SK-N-MC (cell line): ENCODE measurements at places on chromosomes 7 and 10.

DNA sequence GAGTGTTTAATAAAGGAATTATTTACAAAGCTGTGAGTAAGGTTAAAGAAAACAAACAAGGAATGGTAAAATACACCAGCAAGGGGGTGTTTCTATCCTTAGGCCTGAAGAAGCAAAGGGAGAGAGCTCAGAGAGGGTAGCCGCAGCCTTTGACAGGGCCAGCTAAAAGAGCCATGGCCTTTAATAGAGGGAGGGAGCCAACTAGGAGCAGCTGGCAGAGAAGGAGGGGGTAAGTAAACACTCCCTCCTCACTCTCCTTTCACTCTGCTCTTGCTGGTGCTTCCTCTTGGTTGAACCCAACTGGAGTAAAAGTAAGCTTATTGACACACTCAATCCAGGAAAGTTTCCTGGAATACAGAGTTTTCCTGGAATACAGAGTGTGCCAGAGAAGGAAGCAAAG, 87.5 kb downstream of the CH25H start:
- DNase-seq: no peak

DNA sequence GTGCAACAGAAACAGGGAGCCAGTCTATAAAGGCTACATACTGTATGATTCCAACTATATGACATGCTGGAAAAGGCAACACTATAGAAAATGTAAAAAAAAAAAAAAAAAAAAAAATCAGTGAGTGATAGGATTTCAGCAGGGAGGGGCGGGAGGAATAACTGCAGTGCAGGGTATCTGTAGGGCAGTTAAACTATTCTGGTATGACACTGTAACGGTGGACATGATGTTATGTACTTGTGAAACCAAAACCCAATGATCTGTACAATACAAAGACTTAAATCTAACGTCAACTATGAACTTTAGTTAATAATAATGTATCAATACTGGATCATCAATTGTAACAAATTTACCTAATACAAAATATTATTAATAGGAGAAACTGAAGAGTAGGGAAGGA, 14.3 kb downstream of the WASL start:
- no peak for DNase-seq

DNA sequence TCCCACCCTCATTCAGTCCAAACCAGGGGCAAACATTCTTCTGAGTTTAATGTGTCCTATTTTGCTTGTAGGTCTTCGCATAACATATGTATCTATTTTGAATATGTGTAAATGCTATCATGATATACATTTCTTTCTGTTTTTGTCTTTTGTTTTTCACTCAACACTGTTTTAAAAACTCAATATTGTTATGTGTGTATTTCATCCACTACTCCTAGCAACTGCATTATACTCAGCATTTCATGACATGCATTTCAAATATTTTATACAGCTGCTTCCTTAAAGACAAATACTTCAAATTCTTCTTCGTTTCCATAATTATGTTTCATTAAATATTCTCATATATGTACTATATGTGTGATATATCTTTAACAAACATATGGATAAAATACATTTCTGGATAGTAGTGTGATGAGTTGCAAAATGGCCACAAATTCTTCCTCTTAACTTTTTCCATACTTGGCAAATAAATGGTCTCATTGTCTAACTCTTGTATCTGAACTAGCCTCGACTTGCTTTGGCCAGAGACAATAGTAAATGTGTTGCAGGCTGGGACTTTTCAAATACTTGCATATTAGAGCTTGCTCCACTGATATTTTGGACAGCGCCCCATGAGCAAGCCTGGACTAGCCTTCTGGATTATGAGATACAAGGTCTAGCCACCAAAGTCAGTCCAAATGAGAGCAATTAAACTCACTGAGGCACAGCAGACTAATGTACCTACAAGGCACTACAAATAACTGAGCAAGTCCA, 539.7 kb upstream of the KCND2 start:
- no peak for DNase-seq

GRCh38 chr7:77399816-77400215, 16.3 kb downstream of the GSAP start:
- no peak for DNase-seq

DNA sequence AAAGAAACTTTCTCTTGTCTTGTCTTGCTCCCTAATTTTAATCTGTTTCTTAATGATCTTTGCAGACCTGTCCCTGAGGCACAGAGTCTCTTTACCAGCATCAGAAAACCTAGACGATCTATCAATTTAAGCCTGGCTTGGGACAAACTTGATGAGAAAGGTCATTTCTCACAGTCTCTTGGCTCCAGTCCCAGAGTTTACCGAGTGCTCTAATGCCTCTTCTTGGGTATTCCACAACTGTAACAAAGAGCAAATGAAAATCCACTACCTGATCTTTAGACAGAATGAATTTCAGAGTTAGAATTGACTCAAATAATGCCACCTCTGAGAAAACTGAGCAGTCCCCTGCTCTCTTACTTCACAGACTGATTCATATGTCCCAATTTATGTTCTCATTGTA, 106.4 kb upstream of the DNAJB12 start:
- no peak for DNase-seq

DNA sequence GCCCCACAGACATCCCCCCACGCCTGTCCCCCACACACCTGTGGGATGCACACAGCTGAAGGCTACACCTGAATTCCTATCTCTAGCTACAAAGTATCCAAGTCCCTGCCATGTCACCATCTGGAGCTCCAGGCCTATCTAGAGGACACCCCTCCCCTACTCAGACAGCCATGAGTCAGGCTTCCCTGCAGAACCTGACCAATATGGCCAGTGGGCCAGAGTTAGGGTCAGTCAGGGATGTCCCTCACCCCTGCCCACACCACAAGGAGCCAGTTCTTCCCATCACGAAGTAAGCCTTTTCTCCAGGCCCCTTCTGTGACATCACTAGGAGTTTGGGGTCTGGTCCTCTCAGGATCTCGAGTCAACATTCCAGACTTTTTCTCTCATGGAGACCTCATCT, 10.6 kb upstream of the SLC18A3 start:
- DNase-seq: no peak

- DNase-seq: no peak
Measured at GRCh38 chr7:90726623-90727022, 130.5 kb downstream of the CDK14 start.

DNA sequence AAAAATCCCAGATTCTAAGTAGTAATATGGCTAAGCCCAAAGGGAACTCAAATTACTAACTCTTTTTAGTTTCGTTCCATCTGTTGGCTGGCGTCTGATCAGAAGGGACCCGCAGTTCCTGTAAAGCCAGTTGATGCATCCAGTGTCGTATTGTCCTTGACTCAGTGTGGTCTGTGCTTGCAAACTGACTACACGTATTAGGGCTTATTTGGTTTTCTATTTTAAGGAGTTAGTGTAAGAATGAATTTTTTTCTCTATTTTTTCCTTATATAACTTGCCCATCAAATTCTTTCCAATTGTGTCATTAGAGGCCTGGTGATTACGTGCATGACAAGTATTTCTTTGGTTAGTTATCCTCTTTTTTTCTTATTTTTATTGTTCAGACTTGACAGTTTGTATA, 9.7 kb downstream of the ABCA13 start:
- no peak for DNase-seq

DNA sequence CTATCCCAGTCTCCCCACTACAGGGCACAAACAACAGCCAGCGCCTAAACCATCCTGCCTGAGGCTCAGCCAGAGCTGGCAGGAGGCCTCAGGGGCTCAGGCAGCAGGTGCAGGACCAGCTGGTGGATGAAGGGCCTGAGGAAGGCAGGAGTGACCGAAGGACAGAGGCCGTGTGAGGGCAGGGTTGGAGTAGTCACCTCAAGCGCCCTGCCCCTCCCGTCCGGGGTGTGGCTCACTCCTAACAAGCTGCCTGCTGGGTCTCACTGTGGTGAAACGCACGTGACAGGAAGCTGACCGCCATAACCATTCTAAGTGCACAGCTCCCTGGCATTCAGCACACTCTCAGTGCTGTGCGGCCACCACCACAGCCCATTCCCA, 281.1 kb downstream of the ELFN1 start:
- DNase-seq: no peak

DNA sequence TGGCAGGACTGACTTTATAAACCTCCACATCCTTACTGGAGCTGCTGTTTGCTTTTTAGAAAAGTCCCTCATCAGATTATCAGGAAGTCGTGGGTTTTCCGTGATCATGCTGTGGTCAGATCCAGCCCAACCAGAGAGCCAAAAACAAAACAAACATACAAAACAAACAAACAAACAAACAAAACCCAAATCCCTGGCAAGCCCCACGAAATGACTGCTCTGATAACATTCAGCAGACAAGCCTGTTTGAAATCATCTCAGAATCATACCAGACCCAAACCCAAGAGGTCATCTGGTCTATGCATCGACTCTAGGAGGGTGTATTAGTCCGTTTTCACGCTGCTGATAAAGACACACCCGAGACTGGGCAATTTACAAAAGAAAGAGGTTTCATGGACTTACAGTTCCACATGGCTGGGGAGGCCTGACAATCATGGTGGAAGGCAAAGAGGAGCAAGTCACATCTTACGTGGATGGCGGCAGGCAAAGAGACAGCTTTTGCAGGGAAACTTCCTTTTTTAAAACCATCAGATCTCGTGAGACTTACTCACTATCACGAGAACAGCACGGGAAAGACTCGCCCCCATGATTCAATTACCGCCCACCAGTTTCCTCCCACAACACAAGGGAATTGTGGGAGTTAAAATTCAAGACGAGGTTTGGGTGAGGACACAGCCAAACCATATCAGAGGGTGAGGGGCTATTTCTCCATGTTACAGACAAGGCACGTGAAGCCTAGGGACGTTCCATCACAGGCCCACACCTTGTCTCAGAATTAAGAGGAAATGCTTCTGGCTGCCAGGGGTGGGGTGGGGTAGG, 85.7 kb downstream of the PARP12 start:
- DNase-seq: no peak

DNA sequence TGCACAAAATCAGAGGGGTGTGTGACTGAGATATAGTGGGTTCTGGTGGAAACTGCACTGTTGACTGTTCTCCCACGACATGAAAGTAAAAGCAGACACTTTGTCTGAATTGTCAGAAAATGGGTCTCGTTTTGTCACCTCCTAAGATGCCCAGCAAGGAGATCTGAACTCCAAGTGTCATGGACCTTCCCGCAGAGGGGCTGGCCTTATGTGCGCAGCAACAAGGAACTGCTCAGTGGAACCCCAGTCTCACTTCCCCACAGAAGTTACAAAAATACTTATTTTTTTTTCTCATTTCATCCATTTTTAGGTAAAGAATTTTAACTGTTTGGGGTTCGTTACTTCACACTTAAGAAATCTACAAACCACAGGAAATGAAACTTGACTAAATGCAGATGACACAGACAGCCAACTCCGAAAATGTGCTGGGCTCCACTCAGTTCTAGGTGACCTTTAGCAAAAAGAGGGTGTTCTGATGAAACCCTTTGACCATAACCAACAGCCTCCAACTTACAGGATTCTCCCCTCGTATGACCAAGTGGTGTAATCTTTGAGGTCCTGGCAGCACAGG, 115.0 kb downstream of the FAM107B start:
- no peak for DNase-seq

- DNase-seq: no peak
Measured at GRCh38 chr10:24513155-24513554, 210.5 kb downstream of the ARHGAP21 start.

- no peak for DNase-seq
Measured at GRCh38 chr10:85558533-85558932, 808.1 kb downstream of the GRID1 start.

- DNase-seq: no peak
Measured at GRCh38 chr10:56604624-56605023, 243.6 kb upstream of the ZWINT start.

DNA sequence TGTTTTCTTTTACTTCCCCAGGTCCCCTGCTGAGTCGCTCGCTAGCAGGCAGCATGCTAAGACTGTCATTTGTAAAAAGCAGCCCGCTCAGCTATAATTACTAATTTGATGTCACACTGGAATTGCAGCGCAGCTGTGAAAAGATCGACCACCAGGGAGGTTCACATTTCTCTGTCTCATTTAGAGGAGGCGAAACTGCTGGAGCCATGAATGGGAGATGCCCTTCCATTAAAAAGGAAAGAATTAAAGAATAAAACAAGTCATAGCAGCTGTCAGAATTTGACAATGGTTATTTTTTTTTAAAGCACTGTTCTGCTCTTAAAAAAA, 153.5 kb downstream of the PIP4K2A start:
- no peak for DNase-seq

GRCh38 chr10:25176421-25176968, 1.7 kb downstream of the GPR158 start:
- DNase-seq: no peak

DNA sequence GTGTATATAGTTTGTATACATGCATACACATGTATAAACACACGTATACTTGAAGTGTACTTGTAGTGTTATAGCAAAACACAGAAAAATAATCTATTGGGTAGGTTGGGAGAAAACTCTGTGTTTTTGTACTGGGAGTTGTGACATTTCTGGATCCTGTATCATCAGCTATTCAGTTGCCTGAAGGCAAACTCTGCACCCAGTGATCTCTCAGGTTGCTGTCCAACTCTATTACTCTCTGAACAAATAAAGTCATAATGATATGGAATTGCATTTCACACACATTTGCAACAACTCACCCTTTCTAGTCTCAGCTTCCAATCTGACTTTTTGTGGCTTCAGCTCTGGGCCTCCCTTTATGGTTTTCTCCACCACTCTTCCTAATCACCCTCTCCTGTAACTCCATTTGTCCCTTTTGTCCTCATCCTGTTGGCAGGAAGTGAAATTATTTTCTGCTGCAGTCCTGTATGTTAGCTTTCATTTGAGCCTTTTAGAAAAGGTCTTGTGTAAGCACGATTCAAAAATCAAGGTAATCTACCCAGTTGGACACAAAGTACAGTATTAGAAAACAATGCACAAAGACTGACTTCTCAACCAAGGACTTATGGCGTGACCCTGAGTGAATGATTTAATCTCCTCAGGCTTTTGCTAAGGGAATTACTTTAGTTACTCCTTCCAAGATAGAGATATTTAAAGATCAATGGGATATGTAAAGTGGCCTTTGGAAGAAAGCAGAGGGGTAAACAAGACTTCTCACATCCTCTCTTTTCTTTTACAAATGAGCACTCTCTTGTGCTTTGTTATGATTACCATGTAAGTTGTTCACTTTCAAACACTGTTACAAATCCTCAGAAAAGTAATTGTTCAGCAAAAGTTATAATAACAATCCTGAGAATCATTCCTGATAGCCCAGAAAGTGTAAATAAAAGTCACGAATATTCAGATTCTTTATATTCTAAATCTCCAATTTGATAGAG, 249.1 kb downstream of the KCND2 start:
- DNase-seq: no peak

DNA sequence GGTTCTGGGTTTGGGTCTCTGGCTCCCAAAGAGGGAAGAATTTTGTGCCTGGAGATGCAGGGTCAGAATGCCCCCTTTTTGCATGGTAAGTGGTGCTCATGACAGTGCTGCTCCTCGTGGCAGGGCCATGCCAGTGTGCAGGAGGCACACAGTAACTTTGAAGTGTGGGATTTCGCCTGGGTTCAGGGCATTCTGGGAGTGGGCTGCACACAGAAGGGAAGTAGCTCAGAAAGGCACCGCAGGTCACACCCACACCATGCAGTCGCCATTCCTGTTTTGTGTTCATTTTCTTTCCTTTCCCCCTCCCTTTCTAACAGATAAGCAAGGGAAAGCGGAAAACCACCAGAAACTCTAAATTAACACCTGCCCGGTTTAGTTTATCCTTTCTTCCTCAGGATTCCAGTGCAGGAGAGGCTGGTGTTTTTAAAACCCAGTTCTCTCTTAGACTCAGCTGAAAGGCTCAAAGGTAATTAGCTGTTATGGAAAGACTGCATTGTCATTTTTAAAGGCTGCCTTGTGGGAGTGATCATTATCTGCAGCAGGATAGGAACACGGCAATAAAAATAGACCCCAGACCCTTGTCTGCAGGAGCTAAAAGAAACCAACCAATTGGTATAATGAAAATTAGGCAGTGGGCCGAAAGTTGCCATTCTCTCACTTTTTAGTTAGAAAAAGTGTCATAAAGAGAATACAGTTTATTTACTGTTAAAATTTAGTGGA, 50.2 kb downstream of the EEPD1 start:
- no peak for DNase-seq
